Aorta (tissue), 5 donors: ENCODE measurements at places on chromosomes 3 and 15. TPM values are rescaled to one million over a fixed set of nuclear protein-coding genes. Genes with fewer than 3 reads are reported as not detected.

- no peak overlapping the region for H3K27ac ChIP-seq
- DNase-seq: peak; percentile 57
- no peaks in the 10 kb centered on the region for H3K27me3 ChIP-seq
- no peak overlapping the region for H3K4me3 ChIP-seq
- no peaks in the 10 kb centered on the region for H3K4me1 ChIP-seq
- no peaks in the 10 kb centered on the region for H3K36me3 ChIP-seq
Measured at GRCh38 chr3:195774917-195775316, 36.8 kb downstream of the MUC4 start.

- DNase-seq: no peak
- no peaks in the 10 kb centered on the region for H3K27me3 ChIP-seq
- H3K4me3 ChIP-seq: no peak overlapping the region
- H3K36me3 ChIP-seq: no peaks in the 10 kb centered on the region
Measured at GRCh38 chr3:71134521-71134920, 449.0 kb downstream of the FOXP1 start.

DNA sequence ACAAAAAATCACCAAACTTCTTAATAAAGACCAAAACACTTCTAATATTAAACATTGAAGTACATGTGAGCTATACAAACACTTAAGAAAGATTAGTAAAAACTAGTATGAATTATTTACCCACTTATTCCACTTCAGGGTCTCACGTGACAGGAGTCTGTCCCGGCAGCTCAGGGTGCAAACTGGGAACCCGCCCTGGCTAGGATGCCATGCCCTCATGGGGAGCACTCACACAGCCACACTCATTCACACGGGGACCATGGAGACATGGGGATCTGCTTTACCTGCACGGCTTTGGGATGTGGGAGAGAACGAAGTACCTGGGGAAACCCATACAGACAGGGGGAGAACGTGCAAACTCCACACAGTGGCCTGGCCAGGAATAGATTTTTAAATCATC lies 179.3 kb upstream of the UBE3A start:
- no peaks in the 10 kb centered on the region for H3K27me3 ChIP-seq
- H3K4me3 ChIP-seq: no peak overlapping the region
- no peak for DNase-seq
- H3K27ac ChIP-seq: no peak overlapping the region

ASB14 gene
- not detected for total RNA-seq

IL5RA gene
- 0.18 TPM for total RNA-seq

CORO2B gene
- 9.2 TPM for total RNA-seq

GRCh38 chr3:57434041-57434440 lies 110.1 kb downstream of the DNAH12 start:
- H3K27me3 ChIP-seq: no peaks in the 10 kb centered on the region
- DNase-seq: no peak
- H3K27ac ChIP-seq: no peak overlapping the region
- no peaks in the 10 kb centered on the region for H3K4me1 ChIP-seq
- H3K4me3 ChIP-seq: no peak overlapping the region

- H3K27me3 ChIP-seq: no peaks in the 10 kb centered on the region
- H3K36me3 ChIP-seq: no peaks in the 10 kb centered on the region
- no peak overlapping the region for H3K4me3 ChIP-seq
- no peak for DNase-seq
Measured at GRCh38 chr15:88956906-88957305, 43.7 kb upstream of the MFGE8 start.

RBP2 gene
- not detected for total RNA-seq

CNTN6 gene
- total RNA-seq: 0.48 TPM

BOC gene
- 164 TPM for total RNA-seq

TM4SF18 gene
- 9.0 TPM for total RNA-seq

SPINK8 gene
- total RNA-seq: not detected
